CD4-positive, alpha-beta T cell treated with Interleukin-12 subunit alpha and Interleukin-12 subunit beta, for 1 hour (primary cell): ENCODE measurements at places on chromosomes 3 and 15.

GRCh38 chr3:115470254-115470653 lies 153.1 kb upstream of the GAP43 start:
- no peak for DNase-seq

GRCh38 chr15:79084308-79084968 lies 6.1 kb downstream of the RASGRF1 start:
- no peak for DNase-seq

DNA sequence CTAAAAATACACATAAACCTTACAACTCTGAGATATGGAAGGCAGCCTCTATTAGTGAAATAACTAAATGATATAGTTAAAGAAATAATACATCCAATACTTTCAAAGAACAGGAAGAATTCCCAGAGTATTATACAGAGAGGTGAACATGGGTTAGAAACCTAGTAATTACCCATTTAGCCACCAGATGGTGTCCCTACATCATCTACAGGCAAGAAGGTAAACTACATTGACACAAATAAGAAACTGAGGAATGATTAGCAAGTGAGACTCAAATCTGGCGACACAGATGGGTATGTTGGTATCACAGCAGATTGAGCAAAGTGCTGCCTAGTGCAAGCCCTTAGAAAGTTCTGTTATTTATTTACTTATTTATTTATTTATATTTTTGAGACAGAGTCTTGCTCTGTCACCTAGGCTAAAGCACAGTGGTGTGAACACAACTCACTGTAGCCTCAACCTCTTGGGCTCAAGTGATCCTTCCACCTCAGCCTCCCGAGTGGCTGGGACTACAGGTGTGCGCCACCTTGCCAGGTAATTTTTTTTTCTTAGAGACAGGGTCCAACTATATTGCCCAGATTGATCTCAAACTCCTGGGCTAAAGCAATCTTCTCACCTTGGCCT lies 28.2 kb downstream of the NEK4 start:
- peak; percentile 36 for DNase-seq

- DNase-seq, result no peak
Measured at GRCh38 chr3:189058071-189058470, 113.7 kb upstream of the TPRG1 start.

DNA sequence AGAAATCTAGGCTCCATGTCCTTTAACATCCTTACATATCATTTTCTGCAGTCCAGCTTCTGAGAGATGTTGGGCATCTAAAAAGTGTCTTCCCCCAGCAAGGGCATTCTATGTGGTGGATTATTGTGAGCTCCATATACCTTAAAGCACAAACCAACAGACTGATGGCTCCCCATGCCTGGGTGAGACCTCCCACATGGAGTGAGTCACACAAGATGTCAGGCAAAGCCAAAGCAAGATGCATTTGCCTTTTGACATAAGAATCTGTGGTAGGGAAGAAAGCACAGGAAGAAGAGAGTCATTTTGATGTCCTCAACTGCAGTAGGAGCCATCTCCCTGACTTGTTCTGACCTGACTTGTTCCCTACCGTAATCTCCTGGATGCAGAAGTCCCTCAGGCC lies 238.7 kb upstream of the EIF1B start:
- DNase-seq, result no peak

DNA sequence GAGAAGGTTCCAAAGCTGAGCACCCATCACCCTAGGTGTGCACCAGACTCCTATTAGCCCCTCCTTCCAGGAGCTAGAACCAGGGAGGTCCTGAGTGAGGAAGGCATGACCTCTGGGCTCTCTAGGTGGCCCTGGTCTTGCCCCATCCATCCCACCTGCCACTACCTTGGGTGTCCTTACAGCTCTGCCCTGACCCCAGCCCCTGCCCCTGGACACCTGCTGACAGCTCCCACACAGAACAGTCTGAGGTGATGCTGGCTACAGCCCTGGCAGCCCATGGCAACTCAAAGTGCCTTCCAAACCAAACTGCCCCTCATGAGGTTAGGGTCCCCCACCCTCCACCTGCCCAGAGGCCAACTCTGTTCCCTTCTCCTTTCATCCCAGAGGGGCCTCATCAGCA lies 37.2 kb downstream of the GOLGA6A start:
- DNase-seq, result no peak

DNA sequence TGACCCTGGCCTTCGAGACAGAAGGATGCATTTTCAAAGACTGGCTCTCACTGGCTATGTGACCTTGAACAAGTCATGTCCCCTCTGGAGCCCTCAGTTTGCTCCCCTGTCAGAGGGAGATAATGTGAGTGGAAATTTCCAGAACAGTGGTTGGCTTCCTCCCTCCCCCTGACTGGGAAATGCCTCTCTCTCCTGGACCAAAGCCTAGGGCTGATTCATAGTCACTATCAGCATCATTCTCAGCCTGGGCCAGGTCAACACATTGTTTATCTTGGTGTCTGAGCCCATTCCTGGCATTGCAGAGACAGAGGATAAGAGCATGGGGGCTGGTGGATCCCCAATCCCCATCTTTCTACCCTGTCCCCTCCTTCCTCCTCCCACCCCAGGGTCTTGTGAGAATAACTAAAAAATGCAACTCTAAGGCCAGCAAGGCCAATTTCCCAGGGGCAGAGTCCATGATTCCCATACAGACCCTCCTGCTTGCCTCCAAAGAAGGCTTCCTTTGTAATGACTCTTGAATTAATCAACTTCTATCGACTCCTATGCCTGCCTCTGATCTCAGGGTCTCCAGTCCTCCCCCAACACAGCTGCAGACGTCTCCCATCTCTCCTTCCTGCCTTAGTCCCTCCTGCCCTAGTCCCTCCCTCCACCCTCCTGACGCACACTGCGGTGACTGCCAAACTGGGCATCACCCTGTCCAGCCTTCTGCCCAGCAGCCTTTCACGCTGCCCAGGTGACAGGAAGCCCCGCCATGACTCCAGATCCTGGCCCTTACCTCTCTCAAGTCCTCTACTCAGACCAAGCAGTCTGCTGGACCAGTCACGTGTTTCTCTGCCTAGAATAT lies 35.4 kb upstream of the CORO2B start:
- DNase-seq, result no peak

GRCh38 chr3:83034806-83035703 lies 1273.6 kb upstream of the GBE1 start:
- DNase-seq, result no peak

DNA sequence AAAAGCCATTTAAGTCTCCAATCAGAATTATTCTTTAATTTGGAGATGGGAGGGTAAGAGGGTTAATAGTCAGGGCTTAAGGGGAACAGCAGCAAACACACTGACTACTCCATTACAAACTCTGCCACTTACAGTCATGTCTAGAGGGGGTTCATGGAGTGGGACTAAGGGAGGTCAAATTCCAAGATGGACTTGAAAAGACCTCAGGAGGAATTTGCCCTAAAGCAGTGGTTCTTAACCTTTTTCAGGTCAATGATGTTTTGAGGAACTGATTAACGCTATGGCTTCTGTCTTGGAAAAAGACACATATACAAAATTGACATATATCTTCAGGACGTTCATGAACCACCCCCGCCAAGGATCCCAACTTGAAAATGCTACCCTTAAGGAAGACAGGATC lies 13.9 kb downstream of the GOLIM4 start:
- DNase-seq, result no peak

DNA sequence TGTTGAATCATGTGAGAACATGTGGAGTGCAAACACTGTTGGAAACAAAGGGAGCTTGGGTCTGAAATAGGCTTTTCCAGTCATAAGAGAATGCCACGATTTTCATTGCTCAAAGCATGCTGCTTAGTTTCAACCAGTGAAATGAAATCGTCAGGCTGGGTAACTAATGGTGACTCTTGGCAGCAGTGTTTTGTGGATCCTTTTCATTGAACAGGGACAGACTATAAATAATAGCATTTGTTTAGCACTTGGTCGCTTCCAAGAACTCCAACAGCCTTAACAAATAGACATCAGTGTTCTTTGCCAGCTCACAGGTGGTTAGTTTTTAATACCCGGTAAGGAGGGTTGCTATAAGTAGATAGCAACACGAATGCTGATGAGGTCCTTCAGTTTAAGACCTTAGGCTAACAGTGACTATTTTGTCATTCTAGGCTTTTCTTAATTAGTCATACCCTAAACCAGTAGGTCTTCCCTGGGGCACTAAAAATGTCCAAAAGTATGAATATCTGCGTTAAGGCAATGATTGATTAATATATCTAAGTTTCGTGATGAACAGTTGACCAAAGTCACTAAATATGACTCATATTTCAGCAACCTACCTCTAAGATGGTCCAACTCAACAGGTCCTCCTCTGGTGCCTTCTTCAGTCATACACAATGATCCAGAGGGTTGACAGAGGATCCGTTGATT lies 15.8 kb downstream of the TP63 start:
- DNase-seq, result no peak

- DNase-seq, result no peak
Measured at GRCh38 chr3:66355997-66356396, 135.2 kb downstream of the SLC25A26 start.

- DNase-seq, result no peak
Measured at GRCh38 chr3:55313666-55314065, 173.4 kb downstream of the WNT5A start.

DNA sequence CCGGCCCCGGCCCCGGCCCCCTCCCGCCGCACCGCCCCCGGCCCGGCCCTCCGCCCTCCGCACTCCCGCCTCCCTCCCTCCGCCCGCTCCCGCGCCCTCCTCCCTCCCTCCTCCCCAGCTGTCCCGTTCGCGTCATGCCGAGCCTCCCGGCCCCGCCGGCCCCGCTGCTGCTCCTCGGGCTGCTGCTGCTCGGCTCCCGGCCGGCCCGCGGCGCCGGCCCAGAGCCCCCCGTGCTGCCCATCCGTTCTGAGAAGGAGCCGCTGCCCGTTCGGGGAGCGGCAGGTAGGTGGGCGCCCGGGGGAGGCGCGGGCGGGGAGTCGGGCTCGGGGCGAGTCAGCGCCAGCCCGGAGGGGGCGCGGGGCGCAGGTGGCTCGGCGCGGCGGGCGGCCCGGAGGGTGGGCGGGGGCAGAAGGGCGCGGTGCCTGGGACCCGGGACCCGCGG lies 352 bp downstream of the CHRD start:
- DNase-seq, result peak; percentile 32

DNA sequence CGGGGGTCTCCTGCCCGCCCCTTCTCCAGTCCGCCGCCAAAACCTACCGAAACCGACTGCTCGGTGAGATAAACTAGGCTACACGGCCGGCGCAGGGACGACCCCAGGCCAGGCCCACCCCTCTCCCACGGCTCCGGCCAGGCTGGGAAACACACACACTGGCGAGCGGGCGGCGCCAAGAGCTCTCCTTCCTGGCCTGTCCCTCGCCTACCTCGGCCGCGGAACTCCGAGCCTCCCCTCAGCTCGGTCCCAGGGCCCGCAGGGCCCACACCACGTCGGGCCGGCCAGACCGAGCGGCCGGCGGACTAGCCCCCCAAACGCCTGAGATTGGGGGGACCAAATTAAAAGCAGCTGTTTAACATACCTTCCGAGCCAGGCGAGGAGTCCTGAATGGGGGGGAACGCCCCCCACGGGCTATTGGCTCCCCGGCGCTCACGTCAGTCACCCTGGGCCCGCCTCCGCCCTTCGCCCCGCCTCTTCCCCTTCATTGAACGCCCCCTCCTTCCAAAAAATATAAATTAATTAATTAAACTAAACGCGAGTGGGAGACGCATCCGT lies 4.0 kb upstream of the SIN3A start:
- DNase-seq, result peak; percentile 88

DNA sequence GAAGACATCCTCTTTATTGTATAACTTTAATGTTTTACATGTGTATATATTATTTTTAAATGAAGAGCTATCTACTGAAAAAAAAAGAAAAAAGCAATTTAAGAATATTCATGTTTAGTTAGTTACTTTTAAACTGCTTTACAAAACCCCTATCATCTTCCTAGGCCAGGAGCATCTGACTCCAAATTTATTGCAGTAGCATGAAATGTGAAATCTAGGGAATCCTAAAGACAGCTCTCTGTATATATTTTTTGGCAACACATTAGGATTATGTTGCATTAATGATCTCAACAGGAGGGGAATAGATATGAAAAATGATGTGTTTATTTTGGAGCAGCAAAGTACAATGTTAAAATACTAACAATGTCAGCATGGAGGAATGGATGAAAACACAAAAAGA lies 158.3 kb downstream of the CNTN3 start:
- DNase-seq, result no peak

- no peak for DNase-seq
Measured at GRCh38 chr3:66259566-66260255, 38.9 kb downstream of the SLC25A26 start.
